ENCODE measurements at places on chromosomes 1 and 21.

DNA sequence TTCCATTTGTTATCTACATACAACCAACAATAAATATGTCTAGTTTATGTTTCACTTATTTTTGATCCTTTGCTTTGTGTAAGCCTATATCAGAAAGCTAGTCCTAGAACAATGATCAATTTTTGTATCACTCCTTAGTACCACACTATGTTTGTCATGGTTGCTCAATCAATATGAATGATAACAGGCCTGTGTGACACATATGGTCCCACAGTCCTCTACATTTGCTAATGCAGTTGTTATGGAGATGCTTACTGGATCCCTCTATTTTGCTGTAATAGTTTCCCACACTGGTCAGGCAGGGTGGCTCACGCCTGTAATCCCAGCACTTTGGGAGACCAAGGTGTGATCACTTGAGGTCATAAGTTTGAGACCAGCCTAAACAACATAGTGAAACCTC is 59.1 kb downstream of the ERO1B start:
- no peak for DNase-seq

DNA sequence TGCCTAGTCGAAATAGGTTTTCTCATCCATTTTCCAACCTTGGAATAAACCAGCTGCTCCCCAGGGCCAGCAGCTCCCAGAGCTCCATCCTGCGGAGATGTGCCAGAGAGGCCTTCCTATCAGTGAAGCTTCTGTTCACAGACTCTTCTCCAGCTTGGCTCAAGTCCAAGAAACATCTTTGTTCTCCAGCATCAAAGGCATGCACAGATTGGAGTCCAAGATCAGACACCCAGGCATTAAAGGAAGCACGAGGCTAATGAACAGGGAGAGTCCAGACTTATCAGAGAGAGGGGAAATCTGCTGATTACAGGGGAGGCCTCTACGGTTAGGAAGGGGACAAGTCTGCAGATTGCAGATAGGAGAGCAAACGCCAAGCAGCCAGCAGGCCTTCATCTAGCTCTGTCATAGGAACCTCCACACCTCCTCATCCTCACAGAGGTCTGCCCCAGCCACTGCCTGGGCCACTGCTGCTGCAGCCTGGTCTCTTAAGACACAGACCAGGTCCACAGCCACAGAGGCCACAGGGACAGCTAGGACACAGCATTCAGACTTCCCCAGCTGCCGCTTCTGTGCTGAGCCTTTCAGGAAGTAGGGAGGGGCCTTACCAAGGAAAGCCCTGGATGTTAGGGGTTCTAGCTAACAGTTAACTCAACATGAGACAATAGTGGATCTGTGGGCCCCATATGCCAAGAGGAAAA is 3.4 kb downstream of the PRR9 start:
- no peak for DNase-seq

DNA sequence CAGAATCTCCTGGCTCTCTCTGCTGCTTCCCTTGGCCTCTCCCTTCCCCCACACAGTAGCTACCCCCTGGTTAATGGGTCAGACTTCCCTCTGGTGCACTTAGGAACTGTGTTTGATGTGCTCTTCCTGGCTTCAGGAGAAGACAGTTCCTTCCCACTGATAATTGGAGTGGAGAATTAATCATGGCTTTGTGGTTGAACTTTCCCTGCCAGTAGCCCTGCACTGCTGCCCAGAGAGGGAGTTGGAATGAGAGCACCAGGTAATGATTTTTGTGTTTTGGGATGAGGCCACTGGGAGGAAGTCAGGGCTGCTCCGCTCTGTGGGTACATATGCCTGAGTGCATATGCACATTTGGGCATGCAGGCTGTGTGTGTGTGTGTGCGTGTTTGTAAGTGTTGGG is 39.7 kb upstream of the PADI2 start:
- DNase-seq: no peak

- DNase-seq: no peak
These were observed 32.2 kb downstream of the PSEN2 start for GRCh38 chr1:226902601-226903000.
